ENCODE measurements at places on chromosomes 5 and 9.

DNA sequence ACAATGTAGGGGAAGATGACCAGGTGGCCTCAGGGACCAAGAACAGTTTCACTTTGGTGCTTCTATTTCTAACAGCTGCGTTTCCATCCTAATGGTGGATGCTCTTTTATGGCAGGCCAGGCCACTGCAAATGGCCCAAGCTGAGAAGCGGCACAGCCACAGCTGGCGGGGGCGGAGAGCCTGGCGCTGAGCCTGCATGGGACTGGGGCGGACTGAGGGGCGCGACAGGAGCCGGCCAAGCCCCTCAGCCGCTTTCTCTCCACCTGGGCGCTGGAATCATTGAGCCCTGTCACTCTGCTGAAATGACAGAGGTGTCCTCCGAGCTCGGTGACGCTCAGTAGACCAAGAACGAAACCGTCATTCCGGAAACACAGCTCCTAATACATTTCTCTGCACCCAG is 317.3 kb upstream of the PDE4D start:
- no peak for DNase-seq

DNA sequence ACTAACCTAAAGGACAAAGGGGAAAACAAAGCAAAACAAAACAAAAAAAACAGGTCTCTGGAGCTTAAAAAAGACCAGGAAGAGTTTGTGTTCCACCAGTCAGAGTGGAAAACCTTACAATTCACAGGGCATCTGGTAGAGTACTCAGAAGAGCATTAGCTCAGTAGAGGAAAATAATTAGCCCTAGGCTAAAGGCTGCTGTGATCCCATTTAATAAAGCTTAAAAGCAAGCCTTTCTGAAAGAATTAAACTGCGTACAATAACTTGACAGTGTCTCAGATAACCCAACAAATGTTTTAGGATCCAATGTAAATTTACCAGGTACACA is 7.3 kb downstream of the ECM2 start:
- DNase-seq, result no peak

- no peak for DNase-seq
Observed at GRCh38 chr9:106829666-106830408, 33.1 kb upstream of the ZNF462 start.

- DNase-seq, result no peak
Observed at GRCh38 chr5:38607396-38607795, 51.0 kb upstream of the LIFR start.

DNA sequence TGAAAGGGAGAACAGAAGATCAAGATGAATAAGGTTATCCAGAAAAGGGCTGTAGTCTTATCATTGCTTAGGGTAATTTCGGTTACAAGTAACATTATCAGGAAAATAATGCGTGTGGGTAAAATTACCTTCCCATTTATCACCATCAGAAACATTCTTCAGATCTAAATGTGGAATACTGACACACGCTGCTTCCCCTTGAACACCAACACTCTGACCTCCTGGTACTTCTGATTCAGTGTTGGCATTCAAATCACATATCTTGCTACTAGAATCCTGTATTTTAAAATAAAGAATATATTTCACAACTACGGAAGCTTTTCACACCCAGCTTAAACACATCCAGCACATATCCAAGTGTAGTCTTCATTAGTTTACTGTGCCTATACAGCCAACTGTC is 70.2 kb downstream of the PKD2L2 start:
- no peak for DNase-seq

DNA sequence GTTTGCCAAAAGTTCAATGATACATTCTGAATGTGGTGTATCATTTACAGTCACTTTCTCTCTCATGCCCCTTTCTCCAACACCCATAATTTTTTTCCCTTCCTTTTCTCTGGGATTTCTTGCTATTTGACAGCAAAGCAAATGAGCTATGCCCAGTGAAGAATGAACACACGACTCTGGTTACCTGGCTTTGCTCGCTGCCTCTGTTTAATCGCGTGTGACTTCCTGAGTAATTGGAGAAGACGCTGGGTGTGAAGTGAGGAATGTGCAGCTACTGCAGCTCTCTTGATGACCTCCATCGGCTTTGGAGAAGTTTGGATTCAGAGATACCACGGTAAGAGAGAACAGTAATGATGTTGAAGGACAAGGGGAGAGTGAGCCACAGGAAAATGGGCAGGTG is 651.8 kb downstream of the KIF4B start:
- DNase-seq, result no peak

DNA sequence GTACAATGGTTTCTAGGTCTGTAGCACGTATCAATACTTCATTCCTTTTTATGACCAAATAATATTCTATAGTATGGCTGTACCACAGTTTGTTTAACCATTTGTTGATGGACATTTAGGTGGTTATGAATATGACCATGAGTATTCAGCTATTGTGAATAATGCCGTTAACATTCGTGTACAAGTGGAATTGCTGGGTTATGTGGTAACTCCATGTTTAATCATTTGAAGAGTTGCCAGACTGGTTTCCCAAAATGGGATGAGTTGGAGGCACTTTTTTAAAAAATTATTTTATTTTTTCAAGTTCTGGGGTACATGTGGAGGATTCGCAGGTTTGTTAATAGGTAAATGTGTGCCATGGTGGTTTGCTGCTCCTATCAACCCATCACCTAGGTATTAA is 4.6 kb downstream of the SNX2 start:
- DNase-seq, result no peak

DNA sequence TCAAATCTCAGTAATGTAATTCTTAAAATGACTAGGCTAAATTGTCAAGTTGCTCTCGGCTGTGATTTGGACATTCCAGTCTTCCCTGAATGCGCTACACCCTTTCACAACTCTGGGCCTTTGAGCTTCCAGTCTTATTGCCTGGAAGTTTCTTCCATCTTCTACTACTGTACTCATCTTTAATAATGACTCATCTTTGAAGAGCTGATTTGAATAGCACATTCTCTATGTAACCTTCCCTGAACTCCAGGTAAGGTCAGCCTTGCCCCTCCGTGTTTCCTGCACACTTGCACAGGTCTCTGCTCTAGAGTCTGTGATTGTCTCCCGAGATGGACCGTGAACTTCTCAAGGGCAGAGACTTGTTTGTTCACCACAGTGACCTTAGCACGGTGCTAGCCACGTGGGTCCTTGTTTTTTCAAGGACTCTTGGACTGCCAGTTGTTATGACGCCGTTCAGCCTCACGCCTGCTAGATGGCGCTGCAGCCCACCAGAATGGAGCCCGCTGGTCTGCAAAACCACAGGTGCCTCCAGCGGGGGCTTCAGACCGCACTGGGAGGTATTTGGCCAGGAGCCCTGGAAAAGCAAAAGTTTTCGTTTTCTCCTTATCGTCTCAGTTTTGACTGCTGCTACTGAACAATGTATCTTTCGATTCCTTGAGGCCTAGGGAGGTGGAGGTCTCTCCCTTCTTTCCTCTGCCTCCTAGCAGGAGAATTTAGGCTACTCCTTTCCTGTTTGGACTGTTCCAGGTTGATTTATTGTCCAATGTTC is 44.4 kb downstream of the SEC61B start:
- DNase-seq, result peak; percentile 74

GRCh38 chr9:79817438-79818004 is 245.8 kb downstream of the TLE4 start:
- peak; percentile 86 for DNase-seq

GRCh38 chr5:151900891-151901290 is 23.8 kb downstream of the GLRA1 start:
- no peak for DNase-seq

- DNase-seq, result no peak
Observed at GRCh38 chr9:33480976-33481375, 7.3 kb upstream of the NOL6 start.

DNA sequence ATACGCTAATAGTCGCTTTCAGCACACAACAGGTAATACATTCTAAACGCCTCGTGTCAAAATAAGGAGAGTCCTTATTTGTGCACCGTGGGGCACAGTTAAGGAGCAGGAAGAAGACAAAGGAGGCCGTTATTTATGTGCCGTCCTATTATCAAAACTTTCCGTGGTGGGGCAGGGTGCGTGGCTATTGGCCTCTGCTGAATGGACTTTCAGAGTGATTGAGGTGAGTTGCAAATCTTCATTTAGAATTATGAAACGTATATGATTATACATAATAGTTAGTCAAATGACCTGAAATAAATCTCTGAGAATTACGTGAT is 833 bp downstream of the C5orf24 start:
- peak; percentile 43 for DNase-seq

DNA sequence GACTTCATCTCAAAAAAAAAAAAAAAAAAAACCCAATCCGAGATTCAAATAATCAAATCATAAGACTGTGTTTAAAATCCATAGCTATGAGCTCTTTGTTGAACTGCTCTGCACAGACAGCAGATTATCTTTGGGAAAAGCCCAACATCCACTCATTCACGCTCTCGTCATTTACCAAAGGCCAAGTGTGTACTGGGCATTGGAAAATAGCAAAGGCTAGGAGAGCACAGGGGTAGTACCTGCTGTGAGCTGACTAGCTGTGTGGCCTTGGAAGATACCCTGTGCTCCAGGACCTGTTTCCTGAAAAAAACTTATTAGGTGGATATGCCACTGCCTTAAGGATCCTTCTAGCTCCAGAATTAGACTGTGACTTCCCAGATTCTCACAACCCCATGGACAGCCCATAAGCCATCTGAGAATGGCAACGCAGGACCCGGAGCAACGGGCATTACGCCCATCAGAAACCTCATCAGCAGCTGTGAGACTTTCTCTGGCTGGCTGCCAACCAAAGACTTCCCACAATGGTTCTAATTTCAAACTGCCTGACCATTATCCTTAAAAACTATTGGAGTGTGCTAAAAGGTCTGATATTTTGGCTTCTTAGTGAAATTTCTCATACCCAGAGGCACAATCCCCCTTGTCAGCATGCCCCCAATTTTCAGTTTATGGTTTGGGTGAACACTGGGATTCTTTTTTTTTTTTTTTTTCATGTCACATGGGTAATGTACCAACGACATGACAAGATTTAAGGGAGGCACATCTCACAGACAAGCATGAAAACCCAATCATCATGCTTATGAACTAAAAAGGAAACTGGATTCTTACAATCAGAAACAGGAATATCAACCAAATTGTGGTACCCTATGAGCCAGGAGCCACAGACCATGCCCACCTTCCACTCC is 16.8 kb downstream of the SERINC5 start:
- no peak for DNase-seq

DNA sequence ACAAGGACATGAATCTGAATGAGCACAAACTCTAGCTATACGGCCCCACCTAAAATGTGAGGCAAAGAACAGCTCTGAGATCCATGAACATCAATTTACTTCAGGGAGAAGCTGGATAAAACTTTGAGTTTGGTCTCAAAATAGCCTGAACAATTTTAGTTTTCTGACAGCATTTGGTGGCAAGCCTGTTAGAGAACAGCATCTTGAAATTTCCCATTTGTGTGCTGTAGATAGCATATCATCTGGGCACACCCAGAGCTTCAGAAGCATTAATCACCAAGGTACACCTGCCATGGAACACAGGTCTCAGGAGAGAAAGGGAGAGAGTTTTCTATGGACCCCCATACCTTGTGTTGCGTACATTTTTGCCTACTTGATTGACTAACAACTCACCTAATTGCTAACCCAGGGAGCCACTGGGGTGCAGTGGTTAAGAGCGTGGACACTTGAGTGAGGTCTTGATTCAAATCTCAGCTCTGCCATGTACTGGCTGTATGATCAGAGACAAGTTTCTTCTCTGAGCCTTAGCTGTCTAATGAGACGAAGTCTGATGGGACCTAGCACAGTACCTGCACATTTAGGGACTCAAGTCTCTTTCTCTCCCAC is 264.9 kb downstream of the PIK3R1 start:
- no peak for DNase-seq

GRCh38 chr5:123776761-123777160 is 264.8 kb downstream of the CSNK1G3 start:
- no peak for DNase-seq

DNA sequence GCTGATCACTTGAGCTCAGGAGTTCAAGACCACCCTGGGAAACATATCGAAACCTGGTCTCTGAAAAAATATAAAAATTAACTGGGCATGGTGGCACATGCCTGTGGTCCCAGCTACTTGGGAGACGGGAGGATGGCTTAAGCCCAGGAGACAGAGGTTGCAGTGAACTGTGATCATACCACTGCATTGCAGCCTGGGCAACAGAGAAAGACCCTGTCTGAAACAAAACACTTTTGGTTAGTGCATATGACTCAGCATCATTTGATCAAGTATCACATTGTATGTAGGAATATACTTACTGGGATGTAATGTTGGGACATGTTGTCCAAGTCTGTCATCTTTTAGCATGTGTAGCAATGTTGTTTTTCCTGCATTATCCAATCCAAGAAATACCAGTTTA is 12.0 kb downstream of the SAR1B start:
- no peak for DNase-seq

DNA sequence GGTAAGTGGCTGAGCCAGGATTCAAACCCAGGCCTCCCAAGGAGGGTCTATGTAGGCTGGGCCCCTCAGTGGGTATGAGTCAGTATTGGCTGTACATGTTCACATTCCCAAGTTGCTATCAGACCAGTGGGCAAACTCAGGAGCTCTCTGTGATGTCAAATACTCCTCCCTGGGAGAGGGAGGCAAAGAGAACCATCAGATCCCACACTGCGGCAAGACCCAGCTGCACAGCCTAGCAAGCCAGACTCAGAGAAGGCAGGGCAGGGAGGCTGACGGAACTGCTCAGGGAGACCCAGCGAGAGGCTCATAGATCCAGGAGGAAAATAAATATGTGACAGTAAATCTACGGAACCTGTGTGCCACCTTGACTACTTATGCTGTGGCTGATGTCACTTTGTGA is 42.6 kb upstream of the SAP30L start:
- no peak for DNase-seq

DNA sequence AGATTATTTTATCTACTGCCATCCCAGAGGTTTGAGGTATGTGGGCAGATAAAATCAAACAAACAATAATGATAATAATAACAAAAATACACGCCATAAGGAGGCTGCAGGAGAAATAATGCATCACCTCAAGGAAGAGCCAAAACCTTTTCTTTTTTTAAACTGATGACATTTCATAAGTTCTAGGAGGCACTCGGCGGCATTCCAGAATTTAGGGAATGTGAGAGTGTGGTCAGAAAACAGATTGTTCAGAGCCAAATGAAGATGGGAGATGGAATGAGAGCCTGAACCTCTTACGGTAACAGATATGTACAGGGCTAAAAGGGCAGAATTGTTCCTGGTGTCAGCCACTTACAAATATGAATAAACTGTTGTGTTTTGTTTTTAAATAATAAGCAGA is 615.0 kb upstream of the CHD1 start:
- DNase-seq, result no peak

GRCh38 chr5:137760719-137761516 is 6.8 kb upstream of the HNRNPA0 start:
- no peak for DNase-seq

- no peak for DNase-seq
Observed at GRCh38 chr5:133041910-133042309, 9.9 kb upstream of the HSPA4 start.

All from activated CD4-positive, alpha-beta T cell treated with anti-CD3 and anti-CD28 coated beads, Interleukin-2, amount 50 U/mL, for 16 hours (primary cell).